ENCODE measurements at places on chromosomes 6 and 20.
A peak's percentile ranks its signal among the peaks of the same experiment; 100 is the strongest.

- no peak for DNase-seq
Observed at GRCh38 chr6:158160932-158161539, 7.0 kb downstream of the SERAC1 start.

GRCh38 chr6:52161689-52162438, 24.3 kb upstream of the IL17A start:
- no peak for DNase-seq

DNA sequence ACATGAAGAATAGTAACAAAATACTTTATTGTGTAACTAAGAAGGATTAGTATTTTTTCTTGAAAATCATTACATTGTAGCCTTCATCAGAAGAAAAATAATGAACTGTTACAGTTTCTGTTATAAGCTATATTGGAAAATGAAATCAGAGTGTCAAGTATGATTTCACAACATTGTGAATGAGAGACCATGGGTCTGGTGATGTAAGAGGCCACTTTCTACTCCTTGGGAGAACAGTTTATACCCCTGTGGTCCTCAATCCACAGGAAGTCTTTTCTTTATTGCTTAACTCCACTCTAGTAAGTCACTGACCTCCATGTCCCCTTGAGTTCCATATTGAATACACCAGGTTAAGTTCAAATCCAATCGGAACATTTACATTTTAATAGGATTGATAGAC, 218.7 kb upstream of the FERMT1 start:
- no peak for DNase-seq

DNA sequence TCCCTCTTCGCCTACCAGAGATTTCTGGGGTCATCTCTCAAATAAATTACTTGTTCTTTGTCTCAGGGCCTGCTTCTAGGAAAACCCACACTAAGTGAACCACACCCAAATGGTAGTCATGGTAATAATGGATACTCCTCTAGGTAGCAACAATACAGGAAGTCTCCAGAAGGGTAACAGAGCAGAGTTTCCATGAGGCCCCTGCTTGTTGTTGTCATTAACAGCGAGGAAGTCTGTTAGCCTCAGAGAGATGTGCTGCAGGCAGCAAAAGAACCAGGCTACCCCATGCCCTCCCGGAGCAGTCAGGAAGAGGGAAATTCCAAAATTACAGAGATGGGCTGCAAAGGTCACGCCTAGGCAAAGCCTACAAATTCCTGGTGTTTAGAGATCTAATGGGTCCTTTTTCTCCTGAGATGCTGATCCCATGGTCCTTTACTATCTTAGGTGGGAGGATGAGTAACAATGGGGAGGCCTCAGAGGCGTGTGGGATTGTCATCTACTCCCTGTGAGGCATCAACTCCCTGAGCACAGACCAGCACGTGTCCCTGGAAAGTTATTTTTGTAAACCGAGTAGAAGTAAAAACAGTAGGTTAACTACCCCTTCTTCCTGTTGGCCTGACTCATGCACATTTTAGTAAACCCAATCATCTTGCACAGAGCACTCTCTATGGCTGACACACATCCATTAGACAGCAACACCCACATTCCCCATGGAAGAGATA, 10.1 kb downstream of the ISM1 start:
- DNase-seq = peak; percentile 56

DNA sequence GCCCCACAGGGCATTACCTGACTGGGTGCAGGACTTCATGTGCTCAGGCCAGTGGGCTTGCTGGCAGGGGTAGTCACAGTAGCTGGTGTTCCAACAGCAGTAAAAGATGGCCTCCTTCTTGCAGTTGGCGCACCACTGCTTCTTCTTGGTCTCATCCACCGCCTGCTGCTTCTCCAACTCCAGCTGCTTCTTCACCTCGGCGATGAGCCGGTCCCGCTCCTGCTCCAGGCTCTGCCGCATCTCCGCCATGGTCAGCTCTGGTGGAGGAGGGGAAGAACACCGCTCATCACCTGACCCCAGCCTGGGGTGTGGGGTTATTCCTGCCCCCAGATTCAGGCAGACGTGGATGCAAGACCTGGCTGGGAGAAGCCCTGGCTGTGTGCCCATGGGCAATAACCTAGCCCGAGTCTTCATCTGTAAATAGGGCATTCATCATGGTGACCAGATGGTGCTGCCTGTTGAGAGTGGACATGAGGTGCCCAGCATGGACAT, 132.2 kb downstream of the ZMYND8 start:
- no peak for DNase-seq

- no peak for DNase-seq
Observed at GRCh38 chr6:122459240-122459639, 12.4 kb downstream of the SERINC1 start.

- DNase-seq = peak; percentile 18
Observed at GRCh38 chr6:100176311-100176950, 182.4 kb upstream of the MCHR2 start.

DNA sequence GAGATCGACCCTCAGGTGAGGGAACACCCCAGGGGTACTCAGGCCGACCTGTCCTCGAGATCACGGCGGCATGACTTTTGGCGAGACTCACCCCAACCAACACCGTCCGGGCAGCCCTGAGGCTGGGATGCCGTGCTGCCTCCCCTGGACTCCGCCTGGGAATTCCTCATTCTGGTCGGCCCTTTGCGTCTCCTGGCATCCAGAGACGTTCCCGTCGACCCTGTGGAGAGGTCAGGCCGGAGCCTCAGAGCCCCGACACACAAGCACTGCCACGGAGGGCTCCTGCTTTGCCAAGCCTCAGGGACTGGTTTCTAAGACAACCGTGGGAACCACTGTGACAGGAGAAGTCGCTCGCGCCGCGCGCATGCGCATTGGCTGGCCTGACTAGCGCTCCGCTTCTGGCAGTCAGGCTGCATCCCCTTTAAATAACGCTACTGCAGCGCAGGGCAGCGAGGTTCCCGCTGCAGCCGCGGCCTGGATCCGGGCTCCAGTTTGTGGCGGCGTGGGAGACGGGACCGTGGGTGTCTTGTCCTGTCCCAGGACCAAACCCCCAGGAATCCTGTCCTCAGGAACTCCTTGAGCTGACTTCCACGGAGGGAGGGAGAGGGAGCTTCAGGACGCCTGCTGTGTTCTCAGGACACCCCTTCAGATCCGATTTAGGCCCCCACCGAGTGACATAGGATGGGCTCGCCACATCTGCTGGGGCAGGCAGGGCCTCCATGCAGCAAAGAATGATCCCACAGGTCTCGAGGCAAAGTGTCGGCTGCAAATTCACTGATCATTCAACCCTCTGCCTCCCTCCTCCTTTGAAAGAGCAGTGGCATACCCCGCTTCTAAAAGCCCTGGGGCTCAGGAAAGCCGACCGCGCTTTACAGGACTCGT, 163.2 kb upstream of the ZNF337 start:
- no peak for DNase-seq

GRCh38 chr6:89286516-89286915, 28.6 kb downstream of the GABRR2 start:
- no peak for DNase-seq

GRCh38 chr6:155170519-155170918, 93.3 kb upstream of the CLDN20 start:
- DNase-seq = no peak

DNA sequence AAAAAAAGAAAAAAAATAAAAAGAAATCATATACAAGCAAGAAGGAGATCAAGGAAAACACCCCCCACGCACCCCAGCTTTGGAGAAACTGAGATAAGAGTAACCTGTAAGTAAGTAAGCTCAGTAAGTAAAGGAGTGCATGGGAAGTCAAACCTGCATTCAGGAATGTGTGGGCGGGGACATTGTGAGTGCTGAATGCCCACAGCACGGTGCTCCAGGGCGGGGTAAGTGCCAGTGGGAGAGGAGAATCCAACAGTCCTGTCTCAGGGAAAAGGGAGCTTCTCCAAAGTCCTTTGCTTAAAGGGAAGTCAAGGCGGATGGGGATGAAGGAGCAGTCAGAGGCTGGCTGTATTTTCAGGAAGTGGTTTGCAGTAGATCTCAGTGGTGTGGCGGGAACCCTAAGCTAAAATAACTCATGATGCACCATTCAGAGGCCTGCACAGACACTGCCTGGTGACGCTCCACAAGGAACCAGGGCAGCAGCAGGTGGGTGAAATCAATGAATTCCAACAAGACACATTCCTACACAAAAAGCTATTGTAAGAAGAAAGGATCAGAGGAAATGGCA, 368.0 kb downstream of the QKI start:
- no peak for DNase-seq

DNA sequence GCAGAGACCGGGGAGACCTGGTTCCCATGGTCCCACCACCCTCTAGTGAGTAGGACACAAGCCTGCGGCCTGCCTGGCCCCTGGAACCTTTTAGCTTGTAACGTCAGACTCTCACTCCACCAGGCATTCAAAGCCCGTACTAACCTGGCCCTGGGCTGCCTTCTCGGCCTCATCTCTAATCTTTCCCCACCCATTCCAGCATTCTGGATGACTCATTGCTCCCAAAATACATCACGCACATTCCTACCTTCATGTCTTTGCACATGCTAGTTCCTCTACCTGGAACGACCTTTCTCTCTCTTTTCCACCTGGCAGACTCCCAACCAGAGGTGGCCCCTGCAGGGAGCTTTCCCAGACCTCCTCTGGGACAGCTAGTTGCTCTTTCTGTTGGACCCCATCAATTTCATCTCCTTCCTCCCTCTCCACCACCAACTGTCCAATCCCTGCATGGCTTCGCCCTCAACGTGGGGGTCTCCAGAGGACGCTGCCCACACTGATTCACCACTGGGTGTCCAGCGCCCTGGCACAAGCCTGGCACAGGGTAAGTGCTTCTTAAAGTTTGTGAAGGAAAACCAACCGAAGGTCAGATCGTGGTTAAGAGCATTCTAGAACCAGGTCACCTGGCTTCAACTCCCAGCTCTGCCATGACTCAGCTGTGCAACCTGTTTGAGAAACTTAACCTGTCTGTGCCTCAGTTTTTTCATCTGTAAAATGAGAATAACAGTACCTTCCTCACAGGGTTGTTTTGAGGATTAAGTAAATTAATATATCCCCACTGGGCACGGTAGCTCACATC, 35.2 kb downstream of the JPH2 start:
- no peak for DNase-seq

GRCh38 chr6:16092140-16092539, 36.7 kb upstream of the MYLIP start:
- no peak for DNase-seq

DNA sequence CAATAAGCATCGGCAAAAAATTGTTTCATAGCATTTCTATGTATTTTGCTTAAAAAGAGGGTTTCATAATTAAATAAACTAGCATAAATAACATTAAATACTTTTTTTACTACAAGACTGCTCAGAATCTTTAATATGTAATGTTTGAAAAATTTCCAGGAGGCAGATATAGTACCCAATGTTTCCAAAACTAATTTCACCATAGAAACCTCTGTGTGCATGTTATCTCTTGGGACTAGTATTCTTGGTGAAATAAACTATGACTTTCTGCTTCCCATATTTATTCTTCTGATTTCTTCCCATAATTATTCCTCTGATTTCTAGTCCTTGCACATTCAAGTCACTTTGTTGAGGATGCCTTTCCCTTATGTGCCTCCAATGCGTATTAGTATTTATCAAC, 94.5 kb downstream of the PTPRK start:
- DNase-seq = no peak

- no peak for DNase-seq
Observed at GRCh38 chr6:122472022-122472340, 374 bp upstream of the SERINC1 start.

- DNase-seq = no peak
Observed at GRCh38 chr6:2245877-2246863, 765 bp upstream of the GMDS start.

DNA sequence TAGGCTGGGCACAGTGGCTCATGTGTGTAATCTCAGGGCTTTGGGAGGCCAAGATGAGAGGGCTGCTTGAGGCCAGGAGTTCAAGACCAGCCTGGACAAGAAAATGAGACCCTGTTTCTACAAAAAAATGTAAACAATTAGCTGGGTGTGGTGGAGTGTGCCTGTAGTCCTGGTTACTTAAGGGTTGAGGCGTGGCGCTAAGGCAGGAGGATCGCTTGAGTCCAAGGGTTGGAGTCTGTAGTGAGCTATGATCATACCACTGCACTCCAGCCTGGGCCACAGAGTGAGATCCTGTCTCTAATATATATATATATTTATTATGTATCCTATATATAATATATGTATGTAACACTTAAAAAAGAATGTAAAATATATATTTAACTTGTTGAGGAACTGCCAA, 7.9 kb upstream of the ABRACL start:
- no peak for DNase-seq

DNA sequence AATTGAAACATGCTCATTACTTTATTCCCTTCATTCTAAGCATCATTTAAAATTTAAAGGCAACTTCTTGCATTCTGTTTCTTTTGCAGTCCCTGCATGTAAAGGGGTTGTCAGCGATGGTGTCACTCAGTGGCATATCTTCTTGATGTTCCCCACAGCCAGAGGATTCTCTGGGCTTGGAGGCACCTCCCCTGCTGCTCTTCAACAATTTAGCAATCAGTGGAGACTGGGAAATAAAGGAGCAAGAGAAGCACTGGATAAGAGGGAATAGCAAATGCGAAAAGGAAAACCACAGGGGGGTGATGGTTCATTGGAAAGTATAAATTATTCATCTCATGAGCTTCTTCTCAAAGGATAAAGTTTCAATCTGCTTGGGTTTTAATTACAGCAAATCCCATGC, 30.7 kb upstream of the MC3R start:
- DNase-seq = no peak

GRCh38 chr6:37679539-37680476, 17.9 kb downstream of the MDGA1 start:
- DNase-seq = no peak

GRCh38 chr6:118334634-118335033, 213.5 kb upstream of the PLN start:
- DNase-seq = no peak
